ENCODE measurements at places on chromosomes 5 and 9.

GRCh38 chr5:145661737-145662485 lies 173.2 kb downstream of the PRELID2 start:
- DNase-seq = no peak

DNA sequence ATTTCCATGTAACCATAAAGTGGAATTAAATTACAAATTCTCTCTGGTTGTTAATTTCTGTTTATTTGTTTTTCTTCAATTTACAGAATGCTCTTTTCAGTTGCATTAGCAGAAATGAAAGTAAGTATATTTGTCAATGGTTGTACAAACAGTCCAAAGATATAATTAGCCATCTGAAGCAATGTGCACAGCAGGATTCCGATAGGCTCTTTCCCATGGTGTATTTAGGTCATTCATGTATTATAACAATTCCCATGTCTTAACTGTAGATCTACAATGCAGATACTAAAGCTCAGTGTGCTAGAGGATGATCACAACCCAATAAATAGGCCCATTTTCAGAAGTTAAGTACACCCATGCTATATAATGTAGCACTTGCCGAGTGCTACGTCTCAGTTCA lies 43.8 kb downstream of the RECK start:
- DNase-seq = no peak

DNA sequence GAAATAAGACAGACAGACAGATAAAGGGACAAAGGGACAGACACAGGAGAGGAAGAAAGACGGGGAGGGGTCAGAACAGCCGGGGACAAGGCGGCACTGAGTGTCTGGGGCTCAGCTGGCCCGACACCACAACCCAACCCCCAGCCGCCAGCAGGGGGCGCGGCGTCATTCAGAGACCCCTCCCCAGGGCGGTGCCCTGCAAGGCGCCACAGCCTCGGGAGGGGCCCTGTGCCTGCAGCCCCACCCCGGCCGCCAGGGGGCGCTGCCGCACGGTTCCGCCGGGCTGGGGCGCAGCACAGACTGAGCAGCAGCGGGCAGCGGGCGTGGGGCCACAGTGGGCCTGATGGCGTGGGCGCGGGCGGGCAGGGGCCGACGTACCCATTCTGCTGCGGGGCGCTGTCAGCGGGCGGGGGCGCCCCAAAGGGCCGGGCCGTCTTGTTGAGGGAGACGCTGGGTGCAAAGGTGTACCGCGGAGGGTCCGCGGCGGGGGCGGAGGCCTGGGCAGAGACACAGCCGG lies 5.9 kb downstream of the PDLIM7 start:
- DNase-seq = peak; percentile 38

- DNase-seq = no peak
These were observed 281.9 kb upstream of the ANKRD55 start for GRCh38 chr5:56515011-56515410.

DNA sequence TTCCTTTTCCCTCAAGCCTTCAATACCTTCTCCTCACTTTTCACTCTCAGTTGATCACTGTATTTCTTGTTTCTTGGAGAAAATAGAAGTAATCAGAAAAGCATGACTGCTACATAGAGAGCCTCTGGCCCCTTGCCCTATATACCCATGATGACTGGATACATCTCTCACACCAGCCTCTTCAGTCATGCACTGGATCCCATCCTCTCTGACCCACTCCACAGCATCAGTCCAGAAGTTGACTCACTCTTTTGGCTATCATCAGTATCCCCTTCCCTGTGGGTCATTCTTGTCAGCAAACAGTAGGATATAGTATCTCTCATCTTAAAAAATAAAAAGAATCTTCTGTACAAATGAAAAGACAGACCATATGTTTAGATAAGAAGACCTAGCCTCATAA lies 32.9 kb downstream of the PTCD2 start:
- DNase-seq = no peak

GRCh38 chr9:78928625-78929405 lies 631.9 kb downstream of the PSAT1 start:
- DNase-seq = no peak

- DNase-seq = no peak
These were observed 44.4 kb upstream of the RAI14 start for GRCh38 chr5:34611464-34612415.

- DNase-seq = no peak
These were observed 4.0 kb upstream of the ATP6V1G1 start for GRCh38 chr9:114583371-114584155.

DNA sequence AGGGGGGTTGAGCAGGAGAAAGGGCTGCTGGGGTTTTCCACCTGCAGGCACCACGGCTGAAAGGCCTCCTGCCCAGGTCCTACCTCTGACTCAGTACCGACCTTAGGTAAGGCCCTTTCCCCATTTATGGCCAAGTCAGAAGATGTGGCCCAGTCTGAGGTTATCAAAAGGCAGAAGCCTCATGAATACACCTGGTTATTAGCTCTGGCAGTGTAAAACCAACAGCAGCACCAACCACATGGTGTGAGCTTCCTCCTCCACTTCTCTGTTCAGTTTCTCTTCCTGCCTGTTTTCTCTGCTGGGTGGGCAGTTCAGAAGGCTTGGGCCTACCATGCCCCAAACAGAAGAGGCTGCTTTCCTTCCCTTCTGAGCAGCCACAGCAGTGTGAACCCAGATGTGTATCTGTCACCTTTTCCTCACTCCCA lies 86.9 kb downstream of the UGCG start:
- no peak for DNase-seq

GRCh38 chr9:81231011-81231410 lies 458.3 kb downstream of the TLE1 start:
- DNase-seq = no peak

DNA sequence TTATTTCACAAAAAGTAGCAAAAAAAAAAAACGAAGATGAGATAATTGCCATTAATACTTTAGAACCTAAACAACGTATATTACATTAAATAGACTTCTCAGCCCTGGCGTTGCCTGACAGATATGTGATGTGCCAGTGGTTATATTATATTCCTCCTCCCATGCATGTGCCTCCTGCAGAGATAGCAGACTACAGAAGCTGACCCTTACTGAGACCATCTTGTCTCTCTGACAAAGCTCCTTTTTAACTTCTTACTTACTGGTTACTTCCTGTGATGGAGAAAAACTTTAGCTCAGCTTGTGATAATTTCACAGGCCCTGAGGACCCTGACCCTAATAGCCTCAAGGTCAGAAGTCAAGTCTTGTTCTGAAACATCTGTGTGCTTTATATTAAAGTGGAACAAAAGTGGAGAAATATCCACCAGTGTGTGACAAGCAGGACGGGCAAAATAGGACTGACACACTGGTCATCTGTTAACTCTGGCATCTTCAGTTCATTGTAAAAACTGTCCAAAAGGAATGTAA lies 80.6 kb upstream of the POU5F2 start:
- DNase-seq = no peak

- DNase-seq = peak; percentile 26
These were observed 150.8 kb upstream of the ADCY2 start for GRCh38 chr5:7245121-7245651.

- no peak for DNase-seq
These were observed 330.5 kb upstream of the EFNA5 start for GRCh38 chr5:108001222-108001621.

GRCh38 chr5:27217155-27217956 lies 179.0 kb upstream of the CDH9 start:
- DNase-seq = no peak

GRCh38 chr5:142753116-142753631 lies 17.0 kb upstream of the ARHGAP26 start:
- DNase-seq = no peak

- DNase-seq = no peak
These were observed 19.6 kb downstream of the ESM1 start for GRCh38 chr5:54965806-54966205.

DNA sequence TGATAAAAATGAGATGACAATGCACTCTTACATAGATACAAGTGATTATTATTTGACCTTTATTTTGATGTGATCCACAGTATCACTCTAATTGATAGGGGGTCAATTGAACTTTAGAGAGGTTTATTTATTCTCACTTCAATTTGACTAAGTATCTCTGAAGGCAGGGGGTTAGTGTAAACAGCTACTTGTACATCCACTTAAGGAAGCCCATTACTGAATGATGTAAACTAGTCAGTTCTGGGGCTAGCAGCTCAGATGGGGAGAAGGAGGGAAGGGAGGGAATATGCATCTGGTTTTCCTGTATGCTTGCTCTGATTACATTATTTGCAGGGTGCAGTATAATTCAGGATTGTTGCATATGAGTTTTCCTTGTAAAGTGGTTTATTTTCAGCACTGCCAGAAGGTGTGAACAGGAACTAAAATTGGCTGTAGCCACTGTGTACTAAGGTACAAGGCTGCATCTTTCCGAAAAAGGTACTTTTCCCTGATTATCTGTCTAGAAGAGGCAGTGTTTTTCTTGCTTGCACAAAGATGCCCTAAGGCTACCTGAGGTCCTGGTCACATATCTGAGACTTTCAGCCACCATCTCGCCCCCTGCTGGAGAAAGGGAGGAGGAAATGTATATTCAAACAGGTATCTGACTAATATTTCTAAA lies 51.2 kb downstream of the MRPS27 start:
- no peak for DNase-seq

DNA sequence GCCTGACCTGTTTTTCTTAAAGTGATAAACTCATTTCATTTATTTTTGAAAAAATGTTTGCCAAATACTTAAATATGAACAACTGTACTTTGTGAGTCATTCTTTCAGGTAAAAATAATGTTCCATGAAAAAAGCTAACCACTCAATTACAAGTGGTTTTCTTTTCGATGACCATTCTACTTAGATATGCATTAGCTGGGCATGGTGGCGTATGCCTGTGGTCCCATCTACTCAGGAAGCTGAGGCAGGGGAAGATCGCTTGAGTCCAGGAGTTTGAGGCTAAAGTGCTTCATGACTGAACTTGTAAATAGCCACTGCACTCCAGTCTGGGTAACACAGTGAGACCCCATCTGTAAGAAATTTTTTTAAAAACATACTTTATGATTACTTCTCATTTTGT lies 4.0 kb upstream of the WDR70 start:
- no peak for DNase-seq

DNA sequence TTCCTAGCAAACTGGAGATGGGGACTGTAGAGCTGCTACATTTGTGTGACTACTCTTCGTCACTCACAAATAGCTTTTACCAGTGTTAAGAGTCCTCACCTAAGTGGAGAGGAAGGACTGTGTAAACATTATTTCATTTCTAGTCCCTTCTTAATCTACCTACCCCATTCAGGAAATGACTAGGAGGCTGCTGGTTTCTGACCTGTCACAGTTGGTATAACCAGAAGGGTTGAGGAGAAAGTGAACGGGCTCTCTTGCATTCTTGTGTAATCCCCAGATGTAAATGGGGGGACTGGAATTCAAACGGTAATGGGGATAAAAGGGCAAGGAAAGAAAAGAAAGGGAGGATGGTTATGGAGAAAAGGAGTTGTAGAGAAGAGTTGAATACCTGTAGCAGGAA lies 35.4 kb upstream of the BNIP1 start:
- no peak for DNase-seq

DNA sequence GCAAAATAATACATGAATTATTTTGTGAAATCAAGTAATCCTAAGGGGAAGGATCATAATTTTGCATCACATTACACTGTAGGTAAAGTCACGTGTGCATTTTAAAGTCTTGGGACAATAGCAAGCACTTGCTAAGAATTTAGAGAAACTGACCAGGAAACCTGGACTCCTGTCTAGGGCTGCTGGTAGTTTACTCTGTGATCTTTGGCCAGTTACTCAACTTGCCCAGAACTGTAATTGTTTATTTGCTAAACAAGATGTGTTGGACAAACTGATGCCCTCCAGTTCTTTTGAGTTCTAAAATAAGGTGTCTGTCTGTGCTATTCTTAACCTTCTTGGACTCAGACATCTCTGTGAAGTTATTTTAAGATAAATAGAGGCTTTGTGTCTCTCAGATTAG lies 594.8 kb upstream of the DMAC1 start:
- no peak for DNase-seq

All from right kidney (tissue), 9 donors.